ENCODE measurements at places on chromosomes 13 and 19. TPM values are rescaled to one million over a fixed set of nuclear protein-coding genes. Genes with fewer than 3 reads are reported as not detected.

DNA sequence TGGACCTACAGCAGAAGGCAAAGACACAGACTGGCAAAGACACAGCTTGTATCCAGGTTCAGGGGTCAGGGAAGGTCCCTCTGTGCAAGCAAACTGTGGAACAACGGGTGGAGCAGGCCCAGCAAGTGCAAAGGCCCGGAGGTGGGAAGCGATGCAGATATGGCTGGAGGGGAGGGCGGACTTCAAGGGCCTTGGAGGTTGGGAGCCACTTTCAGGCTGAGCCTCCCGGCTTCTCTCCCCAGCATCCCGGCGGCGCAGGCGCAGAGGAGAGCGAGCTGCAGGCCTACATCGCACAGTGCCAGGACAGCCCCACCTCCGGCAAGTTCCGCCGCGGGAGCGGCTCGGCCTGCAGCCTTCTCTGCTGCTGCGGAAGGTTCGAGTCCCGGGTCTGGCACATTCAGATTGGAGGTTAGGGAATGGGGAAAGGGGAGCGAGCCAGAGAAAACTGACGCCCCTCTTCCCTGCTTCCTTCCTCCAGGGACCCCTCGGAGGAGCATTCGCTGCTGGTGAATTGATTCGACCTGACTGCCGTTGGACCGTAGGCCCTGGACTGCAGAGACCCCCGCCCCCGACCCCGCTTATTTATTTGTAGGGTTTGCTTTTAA is 2.1 kb upstream of the PNPLA6 start:
- no peak for DNase-seq

DNA sequence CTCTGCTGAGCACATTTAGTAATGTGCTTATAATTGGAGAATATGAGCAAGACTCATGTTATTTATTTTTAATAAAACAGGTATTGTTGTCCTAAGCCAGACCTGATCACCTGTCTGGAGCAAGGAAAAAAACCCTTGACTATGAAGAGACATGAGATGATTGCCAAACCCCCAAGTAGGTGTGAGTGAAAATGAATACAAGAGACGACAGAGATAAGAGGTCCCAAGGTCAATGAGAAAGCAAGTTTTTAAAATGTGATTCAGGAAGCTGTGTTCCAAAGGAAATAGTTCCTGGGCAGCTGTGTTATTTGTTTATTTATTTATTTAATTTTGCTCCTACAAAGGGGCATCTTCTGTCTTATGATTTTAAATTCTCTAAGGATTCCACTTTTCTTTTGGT is 83.1 kb downstream of the ZNF486 start:
- no peak for DNase-seq

GIPR gene
- 8.7 TPM for total RNA-seq

DNA sequence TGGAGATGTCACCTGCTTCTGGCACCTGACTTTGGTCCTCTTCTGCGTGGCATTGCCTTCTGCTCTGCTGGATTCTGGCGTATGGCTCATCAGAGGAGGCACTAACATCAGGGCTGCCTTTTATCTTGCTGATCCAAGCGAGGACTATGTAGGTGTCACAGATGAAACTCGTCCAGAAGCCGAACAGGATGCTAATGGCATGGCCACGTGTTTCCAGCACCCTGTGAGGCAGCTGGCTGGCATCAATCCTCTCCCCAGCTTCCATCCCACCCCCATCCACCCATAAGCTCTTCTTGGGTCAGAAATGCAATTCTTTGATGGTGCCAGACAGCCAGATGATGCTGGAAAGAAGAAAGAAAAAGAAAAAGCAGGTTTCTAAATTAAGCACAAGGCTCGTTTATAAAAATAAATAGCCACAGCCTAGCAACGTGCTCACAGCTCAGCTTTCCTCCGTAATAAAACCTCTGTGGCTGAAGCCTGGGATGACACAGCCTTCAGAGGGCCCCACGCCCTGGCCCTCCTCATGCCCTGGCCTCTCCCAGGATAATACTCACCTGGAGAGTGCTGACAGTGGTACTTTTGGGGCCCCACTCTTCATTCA is 212.9 kb upstream of the SERP2 start:
- no peak for DNase-seq

COL4A1 gene
- total RNA-seq, result 923 TPM

DNA sequence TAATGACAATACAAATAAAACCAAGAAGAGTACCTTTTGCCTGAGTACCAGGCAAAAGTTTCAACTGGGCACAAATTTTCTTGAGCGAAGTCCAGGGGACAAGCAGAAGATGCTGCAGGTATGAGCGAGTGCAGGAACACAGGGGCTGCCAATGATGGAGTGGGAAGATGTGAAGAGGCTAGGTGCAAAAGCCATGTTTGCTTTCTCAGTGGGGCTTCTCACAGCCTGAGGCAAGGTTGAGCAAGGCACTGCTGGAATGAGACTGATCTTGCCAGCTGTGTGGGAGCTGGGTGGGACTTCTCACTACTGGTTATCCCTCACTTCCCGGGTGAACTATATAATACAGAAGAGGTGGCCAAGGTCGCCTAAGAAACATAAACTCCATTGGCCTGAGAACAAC is 1200.7 kb downstream of the SLITRK1 start:
- DNase-seq, result no peak

DNA sequence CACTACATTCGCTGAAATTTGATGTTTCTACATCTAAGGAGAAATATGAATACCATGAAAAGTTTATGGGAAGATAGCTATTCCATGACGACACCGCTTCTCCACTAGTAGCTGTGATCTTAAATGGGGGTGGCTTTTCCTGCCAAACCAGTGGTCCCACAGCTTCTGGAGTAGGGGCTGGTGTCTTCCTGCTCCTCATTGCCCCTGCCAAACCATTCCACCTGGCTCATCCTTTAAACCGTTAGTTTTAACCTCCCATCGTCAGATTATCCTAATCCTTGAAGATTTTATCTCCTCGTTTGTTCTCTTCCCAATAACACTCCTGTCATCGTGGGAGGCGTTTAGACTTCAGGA is 568 bp upstream of the ZNF230 start:
- no peak for DNase-seq

DNA sequence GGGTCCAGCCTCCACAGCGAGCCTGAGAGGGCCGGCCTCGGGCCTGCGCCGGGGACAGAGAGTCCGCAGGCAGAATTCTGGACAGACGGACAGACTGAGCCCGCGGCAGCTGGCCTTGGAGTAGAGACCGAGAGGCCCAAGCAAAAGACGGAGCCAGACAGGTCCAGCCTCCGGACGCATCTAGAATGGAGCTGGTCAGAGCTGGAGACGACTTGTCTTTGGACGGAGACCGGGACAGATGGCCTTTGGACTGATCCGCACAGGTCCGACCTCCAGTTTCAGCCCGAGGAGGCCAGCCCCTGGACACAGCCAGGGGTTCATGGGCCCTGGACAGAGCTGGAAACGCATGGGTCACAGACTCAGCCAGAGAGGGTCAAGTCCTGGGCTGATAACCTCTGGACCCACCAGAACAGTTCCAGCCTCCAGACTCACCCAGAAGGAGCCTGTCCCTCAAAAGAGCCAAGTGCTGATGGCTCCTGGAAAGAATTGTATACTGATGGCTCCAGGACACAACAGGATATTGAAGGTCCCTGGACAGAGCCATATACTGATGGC is 490 bp downstream of the ITPKC start:
- DNase-seq, result no peak

DNA sequence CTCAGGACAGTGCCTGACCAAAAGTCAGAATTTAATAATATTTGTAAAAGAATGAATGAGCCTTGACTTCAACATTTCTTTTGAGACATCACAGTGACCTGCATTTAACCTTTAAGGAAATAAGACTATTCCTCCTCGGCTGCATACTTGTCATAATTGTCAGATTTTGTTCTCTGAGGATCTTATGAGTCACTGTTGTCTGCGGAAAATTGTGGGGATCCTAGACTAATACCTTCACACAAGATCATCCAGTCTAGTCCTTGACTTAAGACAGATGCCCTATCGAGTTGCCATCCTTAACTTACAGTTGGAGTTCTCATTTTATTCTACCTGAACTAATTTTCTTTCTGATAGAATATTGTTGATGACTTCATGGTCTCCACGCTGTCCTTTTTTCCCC is 198.4 kb downstream of the DLEU7 start:
- DNase-seq, result no peak

- no peak for DNase-seq
These were observed 304.9 kb downstream of the TDRD3 start for GRCh38 chr13:60701895-60702294.

GRCh38 chr19:43596842-43597461 is 557 bp downstream of the ZNF576 start:
- no peak for DNase-seq

- DNase-seq, result no peak
These were observed 456.2 kb downstream of the PCDH20 start for GRCh38 chr13:60959427-60959826.

DNA sequence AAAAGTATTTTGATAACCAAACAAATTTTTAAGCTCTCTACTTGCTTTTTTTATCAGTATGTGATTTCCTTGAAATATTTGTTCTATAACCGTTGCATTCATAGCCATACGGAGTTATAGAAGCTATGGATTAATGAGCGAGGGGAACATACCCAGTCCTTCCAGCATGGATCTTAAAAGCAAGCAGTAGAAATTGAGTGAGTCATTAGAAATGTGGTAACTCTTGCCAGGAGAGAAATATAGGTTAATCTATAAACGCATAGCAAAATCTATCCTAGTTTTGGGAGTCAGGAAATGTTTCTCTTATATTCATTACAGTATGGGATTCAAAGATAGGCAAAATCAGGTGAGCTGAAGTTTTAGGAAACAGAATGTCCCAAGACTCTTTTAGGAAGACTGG is 507.4 kb downstream of the DACH1 start:
- DNase-seq, result no peak

- DNase-seq, result no peak
These were observed 10.5 kb upstream of the CBY2 start for GRCh38 chr13:45691667-45692066.

DNA sequence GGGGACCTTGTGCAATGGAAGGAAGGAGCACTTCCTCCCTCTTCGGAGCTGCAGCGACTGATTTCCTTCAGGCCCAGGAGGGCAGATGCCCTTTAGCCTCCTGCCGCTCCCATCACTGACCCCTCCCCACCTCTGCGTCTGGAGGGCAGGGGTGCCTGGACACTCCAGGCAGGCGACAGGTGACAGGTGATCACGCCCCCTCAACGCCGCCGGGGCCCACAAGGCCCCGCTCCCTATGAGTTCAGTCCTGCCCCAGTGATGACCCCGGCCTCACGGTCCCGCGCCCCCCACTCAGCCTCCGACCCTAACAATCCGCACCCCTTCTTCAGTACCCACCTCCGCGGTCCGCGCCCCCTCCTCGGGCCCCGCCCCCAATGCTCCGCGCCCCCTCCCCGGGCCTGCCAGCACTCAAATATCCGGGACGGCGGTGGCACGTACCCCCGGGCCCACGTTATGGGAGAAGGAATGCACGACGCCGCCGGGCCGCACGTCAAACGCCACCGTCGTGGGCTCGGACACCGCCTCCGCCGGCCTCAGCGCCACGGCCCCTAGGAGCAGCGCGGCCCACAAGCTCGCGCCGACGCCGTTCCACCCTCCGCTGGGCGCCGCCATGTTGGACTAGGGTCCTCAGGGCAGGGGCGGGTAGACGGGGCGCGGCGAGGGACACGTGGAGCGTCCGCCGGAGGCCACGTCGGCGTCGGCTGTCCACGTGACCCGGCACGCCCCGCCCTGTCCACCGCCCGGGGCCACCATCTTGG is at the start of gene MYDGF:
MYDGF (minus strand) TSS at position 620 of the 758 bp plus-strand sequence; CDS start at position 612, 8 bp downstream.
- DNase-seq, result peak; percentile 71

GRCh38 chr13:91249861-91250260 is 97.6 kb upstream of the MIR17HG start:
- DNase-seq, result no peak

DNA sequence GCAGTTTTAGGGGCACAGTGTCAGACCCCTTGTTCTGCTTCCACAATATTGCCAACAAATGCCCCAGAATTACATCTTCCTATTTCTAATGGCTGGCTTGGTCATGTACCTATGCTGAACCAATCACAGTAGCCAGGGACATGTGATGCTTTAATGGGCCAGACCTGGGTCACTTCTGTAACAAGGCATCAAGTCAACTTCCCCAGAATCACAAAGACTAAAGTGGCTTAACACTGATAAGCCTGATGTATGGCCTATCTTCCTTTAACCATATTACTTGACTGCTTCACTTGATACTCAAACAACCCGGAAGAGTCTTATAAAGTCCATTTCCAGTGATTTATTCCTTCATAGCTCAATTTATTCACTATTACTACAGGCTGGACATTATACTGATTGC is 19.6 kb downstream of the LNX2 start:
- no peak for DNase-seq

- DNase-seq, result peak; percentile 23
These were observed 870 bp downstream of the ZNF442 start for GRCh38 chr19:12364391-12365235.

GRCh38 chr13:100409132-100409531 is 179.5 kb downstream of the GGACT start:
- DNase-seq, result no peak

- DNase-seq, result peak; percentile 83
These were observed 2.0 kb upstream of the RNF126 start for GRCh38 chr19:664913-665443.

- DNase-seq, result no peak
These were observed 747.3 kb downstream of the PCDH9 start for GRCh38 chr13:66482836-66483235.

ATP13A1 gene
- 100 TPM for total RNA-seq

DNA sequence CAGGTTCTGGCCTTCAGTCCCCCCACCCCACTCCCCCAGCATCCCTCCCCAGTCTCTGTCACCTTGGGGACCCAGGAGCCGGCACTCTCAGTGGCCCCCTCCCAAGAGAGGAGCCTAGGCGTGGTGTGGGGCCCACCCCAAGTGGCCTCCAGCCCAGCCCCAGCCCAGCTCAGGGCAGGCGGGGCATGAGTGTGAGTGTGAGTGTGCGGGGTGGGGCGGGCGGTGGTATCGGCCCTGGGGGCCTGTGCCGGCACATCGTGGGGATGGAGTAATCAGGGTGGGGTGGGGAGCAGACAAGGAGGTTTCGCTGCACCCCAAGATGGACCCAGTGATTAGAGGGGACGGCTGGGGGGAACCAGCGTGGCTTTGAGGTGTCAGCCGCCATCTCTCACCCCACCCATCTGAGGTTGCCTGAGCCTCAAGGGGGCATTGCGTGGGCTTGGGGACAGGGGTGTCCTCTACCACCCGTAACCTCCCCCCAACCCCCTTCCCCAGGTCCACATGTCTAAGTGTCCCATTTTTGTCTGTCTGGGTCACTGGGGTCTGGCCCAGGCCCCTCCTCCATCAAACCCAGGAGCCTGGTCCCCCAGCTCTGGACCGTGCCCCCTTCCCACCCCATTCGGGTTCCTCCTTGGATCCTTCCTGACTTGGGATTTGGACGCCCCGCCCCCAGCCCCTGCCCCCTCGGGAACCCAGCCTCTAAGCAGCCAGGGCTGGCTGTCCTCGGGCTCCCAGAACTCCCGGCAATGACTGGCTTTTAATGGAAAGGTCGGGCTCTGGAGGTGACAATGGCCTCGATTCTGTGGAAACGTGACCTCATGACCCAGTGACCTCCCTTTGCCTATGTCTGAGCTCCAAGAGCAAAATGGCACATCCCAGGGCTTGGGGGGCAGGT is 6.9 kb upstream of the SULT2B1 start:
- DNase-seq, result no peak

GRCh38 chr13:80037505-80037888 is 303.4 kb downstream of the SPRY2 start:
- DNase-seq, result no peak

DHDH gene
- not detected for total RNA-seq

GRK1 gene
- total RNA-seq, result not detected

- no peak for DNase-seq
These were observed 1.3 kb upstream of the INTS6 start for GRCh38 chr13:51453959-51454703.

- DNase-seq, result no peak
These were observed 4.7 kb downstream of the AKAP11 start for GRCh38 chr13:42276683-42277082.

Measured in omental fat pad (tissue), 4 donors.